Right hindlimb (tissue), 1 donor: ENCODE measurements at places on chromosomes 3 and 15.

GRCh38 chr15:68449389-68449788 is 17.4 kb upstream of the ITGA11 start:
- DNase-seq, result no peak

- DNase-seq, result no peak
Observed at GRCh38 chr3:123423806-123424205, 25.1 kb downstream of the ADCY5 start.

DNA sequence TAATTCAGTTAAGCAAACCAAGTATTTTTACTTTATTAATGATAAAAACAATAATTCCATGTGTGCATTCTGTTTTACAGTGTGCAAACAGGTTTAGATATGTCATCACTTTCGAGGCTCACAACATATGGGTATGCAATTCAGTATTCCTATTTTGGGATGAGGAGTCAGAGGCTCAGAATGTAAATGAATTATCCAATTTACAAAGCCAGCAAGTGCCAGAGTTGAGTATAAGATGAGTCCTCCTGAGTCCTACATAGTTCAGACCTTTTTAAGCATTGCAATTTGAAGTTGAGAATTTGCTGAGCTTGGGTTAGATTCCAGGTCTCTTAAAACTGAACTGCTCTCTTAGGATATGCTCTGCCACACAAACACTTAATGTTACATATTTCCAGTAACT is 424.2 kb upstream of the ROBO2 start:
- no peak for DNase-seq

- DNase-seq, result no peak
Observed at GRCh38 chr3:39267631-39268548, 11.9 kb downstream of the CX3CR1 start.

DNA sequence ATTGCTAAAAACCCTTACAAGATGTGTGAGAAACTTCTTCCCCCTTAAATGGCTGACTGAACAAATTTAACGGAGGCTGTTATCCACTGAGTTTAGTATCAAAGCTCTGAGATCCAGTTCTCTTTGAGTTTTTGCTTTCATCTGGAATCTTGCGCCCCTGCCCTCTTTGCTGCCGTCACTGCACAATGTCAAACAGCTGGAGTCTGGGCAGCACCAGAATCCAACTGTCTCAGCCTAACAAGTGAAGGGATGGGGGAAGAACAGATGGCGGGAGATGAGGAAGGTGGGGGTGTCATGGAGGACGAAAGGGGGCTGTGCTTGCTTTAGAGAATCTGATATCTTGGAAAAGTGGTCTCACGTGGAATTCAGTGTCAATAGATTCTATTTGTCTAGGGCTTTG is 7.0 kb upstream of the BOC start:
- DNase-seq, result no peak

DNA sequence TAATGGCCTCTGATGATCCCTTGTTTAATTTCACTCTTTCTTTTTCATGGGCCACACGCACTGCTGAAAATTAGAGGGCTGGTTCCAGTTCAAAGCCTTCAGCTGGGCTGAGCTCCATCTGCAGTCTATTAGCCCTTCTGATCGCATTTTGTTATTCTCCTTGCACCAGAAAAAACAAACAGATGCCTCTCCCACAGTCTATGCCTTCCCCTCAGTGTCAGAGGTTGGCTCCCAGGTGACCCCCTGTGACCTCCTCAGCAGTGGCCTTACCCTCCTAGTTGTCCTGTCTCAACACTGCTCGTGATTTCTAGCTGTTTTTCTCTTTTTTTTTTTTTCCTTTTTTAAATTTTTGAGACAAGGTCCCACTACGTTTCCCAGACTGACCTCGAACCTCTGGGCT is 77.1 kb upstream of the PRTG start:
- DNase-seq, result no peak

GRCh38 chr15:59268168-59268851 is 61.7 kb downstream of the LDHAL6B start:
- no peak for DNase-seq

DNA sequence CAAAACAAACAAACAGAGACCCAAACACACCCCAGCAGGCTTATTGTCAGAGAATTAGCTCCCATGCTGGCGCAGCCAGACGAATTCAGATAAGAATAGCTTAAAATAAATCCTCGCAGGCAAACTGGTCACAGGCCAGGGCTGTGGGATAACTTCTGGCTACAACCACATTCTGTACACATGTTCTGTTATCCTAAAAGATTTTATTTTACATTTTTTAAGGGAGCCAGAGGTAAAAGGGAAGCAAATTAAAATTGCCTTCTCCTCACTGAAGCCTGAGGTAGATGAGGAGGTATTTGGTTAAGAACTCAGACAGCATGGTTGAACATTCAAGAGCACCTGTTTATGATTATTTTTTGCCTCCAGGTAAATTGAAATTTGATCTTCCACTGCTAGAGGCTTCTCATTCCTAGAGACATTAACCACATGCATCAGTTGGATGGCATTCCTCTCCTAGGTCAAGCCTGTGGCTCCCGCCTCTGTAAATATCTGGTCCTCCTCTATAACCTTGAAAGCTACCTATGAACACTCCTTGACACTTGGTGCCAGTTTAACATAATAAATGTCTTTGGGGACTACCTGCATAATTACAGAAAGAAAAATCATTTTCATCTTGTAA is 190.3 kb downstream of the SATB1 start:
- no peak for DNase-seq

DNA sequence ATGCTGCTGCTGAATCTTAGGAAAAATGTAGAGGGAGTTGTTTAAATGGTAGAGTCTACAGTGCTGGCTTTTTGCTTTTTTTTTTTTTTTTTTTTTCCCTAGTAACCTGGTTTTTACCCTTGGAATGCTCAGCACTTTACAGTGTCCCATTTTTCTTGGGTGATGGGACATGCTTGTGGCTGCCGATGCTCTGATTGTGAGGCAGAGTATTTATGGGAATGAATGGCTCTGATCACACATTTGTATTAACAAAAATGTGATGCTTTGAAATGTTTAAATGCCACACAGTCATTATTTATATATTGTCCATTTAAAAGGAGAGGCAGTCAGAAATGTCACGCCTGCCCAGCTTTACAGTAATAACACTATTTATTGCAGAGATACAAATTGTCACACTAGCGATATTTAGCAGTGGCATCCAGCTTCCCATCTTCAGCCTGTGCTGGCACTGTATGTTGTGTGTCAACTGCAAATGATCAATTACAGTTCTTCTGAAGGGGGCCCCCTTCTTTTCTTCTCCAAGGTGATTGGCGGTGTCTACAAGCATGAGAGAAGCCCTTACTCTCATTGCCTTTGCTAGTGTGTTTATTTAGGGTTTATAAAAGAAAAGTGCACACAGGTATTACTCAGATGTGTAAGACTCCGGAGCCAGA is 30.9 kb upstream of the IGF1R start:
- no peak for DNase-seq

- no peak for DNase-seq
Observed at GRCh38 chr3:112602217-112602838, 38.6 kb downstream of the CCDC80 start.

DNA sequence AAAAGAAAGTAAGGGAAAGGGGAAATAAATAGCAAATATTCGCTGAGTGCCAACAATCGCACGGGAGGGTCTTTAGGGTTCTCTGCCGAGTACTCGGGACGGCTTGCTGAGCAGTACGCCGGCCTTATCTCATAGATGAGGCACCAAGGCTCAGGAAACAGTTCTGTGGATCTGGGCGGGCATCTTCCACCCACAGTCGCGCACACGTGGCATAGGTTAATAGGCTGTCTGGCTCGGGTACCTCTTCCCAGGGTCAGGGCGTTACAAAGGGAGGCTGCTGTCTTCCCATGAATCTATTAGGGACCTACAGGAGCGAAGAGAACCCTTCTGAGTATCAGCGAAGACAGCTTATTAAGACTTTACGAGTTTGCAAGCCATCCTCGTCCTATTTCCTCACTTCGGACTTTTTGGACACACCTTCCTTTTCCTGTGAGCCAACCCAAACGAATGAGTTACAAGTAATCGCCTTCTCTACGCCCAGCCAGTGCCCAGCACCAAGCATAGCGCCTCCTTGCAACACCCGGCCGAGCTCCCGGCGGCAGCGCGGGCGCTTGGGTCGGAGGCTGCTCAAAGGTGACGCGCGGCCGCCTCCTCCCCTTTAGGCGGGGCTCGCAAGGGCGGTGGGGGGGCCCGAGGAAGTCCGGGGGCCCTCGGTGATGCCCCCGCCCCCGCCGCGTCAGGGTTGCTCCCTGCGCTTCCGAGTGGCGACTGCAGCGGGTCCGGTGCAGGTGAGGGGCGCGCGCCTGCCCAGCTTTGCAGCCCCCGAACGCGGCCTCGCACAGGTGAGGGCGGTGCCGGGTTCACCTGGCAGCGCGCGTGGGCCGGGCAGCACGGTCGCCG is at the start of gene MCTP2:
Gene MCTP2, plus strand, starts transcription at position 679 of the 840 bp plus-strand sequence. CDS start 66,705 bp downstream, outside the sequence.
- DNase-seq, result peak; percentile 71

GRCh38 chr15:38624244-38625205 is 59.9 kb upstream of the RASGRP1 start:
- DNase-seq, result peak; percentile 49

- no peak for DNase-seq
Observed at GRCh38 chr3:18667552-18667951, 242.4 kb upstream of the SATB1 start.

DNA sequence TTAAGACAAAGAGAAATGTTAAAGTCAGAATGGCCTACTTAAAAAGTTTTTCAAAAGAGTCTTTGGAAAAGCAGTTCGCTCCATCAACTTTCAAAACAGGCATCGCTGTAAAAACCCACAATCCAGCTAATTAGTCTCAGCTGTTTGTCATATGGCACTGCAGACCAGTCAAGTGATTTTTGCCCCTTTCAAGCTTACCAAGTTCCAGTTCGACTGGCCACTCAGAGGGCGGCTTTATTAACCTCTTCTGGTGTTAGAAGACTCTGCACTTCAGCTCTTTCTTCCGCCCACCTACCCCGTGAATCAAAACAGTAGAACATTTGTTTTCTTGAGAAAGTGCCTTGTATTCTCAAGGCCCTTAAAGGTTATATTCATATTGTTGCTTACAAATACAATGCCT is 19.3 kb downstream of the RAB27A start:
- no peak for DNase-seq

- no peak for DNase-seq
Observed at GRCh38 chr15:68612503-68612902, 33.7 kb downstream of the CORO2B start.

DNA sequence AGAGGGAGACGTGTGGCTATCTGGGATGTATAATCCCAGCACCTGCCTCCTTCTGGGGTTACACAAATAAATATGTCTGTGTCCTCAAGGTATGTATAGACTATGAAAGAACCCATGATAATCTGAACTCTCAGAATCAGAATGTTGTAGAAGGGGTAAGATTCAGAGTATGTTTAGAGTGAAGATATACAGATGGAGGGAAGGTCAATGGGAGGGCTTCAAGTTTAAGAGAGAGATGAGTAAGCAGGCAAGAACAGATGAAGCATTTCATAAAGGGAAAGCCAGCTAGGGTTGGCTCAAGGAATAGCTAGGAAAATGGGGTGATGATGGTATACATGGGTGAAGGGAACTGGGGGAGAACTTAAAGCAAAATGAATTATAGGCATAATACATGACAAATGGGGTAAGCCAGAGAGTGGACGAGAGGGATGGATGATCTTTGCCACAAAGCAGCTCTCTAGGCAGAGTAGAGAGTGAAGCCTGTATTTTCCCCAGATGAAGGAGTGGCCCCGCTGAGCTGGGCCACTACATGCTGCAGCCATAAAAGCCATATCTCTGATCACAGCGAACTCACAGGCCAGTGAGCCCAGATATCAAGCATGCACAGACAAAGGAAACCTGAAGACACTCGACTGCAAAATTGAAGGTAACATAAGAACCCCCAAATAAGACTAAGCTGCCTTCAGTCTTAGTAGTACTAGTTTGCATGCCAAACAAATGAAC is 15.9 kb upstream of the ZBTB38 start:
- DNase-seq, result no peak

GRCh38 chr3:109224333-109224732 is 87.8 kb downstream of the C3orf85 start:
- no peak for DNase-seq

DNA sequence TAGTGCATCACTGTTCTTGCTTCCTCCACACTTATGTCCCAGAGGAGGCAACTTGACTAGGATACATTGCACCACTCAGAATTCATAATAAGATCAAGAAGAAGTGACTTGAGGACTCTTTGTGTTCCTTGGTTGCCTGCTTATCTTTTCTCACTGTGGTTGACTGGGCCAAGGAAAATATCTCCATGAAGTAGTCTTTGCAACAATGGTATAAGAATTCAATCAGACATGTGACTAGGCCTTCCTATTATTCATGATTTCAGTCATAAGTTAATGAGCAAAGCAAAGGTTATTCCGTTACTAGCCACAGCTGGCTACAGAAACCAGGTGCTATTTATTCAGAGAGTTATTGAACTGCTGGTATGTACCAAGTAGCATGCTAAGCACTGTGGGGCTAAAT is 359.3 kb downstream of the RORA start:
- DNase-seq, result no peak

DNA sequence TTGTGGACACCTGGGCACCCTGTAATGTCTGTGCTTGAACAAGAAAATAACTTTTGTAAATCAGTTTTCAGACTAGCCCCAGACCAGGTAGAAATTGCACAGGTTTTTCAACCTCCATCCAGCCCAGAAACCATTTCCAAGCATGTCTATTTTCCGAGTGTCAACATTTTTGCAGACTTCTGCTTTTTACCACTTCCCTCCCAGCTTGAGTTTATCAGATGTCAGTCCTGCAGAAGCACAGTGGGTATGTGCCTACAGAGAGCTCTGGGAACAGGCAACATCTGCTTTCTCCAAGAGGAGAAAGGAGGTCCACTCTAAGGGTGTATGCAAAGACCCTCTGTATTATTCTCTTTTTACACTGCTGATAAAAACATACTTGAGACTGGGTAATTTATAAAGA is 83.9 kb downstream of the LRRK1 start:
- no peak for DNase-seq
